Daoy (cell line): ENCODE measurements at places on chromosomes 3 and 15.

GRCh38 chr15:90763366-90764099, 46.4 kb downstream of the BLM start:
- DNase-seq, result no peak

DNA sequence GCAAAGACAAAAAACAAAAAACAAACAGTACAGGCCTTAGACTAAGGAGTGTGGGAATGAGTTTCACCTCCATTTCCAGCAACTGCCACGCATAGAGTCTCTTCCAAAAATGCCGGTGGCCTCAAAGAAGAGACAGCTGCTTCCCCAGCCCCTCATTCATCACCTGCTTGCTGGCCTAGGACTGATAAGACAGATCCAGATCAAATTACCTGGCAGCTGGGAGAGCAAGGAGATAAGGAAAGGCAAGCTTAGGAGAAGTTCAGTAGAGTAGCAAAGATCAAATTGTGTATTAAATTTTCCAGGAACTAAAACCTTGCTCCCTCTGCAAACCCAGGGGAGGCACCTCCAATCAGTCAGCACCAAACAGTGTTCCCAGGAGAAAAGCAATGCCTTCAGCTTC, 325.8 kb upstream of the CTNNB1 start:
- DNase-seq, result no peak

DNA sequence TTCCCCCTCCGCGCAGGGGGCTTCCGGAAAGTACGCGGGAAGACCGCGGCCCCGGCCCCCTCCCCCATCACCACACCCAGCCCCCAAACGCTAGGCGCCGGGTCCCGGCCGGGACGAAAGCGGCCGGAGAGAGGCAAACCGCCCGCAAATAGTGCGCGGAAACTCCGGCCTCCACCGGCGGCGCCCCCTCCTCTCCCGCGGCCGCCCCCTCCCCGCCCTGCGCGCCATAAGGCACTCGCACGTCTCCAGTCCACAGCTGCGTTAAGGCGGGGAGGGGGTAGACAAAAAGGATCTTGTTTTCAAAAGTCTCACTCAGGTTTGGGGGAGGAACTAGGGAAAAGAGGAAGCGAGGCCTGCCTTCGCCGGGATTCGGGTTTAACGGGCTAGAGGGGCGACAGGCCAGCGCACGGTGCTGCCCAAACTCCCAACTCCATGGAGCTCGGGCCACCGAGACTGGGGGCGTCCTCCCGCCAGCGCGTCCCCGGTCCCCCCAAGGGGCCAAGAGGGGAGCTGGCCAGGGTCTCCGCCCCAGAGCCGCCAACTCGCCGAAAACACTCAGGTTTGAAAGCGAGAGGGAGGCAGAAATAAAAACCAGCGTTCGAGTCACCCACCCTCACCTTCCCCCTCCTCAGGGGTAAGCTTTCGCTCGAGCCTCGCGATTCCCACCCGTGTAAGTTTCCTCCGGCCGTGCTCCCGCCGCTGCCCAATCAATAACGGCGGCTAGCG, 1.8 kb downstream of the ANP32A start:
- peak; percentile 45 for DNase-seq

DNA sequence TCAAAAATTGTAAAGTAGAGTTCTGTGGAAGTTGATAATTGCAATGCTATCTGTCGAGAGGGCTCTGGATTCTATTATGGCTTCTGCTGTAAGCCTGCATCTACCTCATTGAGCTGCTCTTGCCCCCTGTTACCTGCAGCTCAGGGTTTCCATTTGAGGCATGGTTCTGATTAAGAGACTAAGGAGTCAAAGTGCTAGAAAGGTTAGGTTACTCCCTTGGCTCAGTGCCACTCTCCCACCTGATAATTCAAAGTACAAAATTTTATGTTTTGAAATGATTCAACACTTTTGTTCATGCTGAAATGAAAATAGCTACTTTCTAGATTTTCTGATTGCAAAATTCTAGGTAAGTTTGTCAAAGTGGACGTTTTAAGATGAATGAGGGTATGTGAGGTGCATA, 220.5 kb upstream of the SATB1 start:
- no peak for DNase-seq

- peak; percentile 60 for DNase-seq
Measured at GRCh38 chr15:40342416-40343320, 1.9 kb upstream of the CCDC9B start.

- no peak for DNase-seq
Measured at GRCh38 chr15:93941697-93942096, 289.7 kb upstream of the MCTP2 start.

GRCh38 chr3:191380001-191380400, 49.7 kb upstream of the UTS2B start:
- no peak for DNase-seq

GRCh38 chr3:58356054-58356453, 23.4 kb downstream of the PXK start:
- DNase-seq, result no peak

- DNase-seq, result no peak
Measured at GRCh38 chr15:78364233-78364632, 24.1 kb downstream of the CRABP1 start.

- peak; percentile 74 for DNase-seq
Measured at GRCh38 chr15:51375966-51376640, 34.6 kb downstream of the GLDN start.

GRCh38 chr3:42033741-42034140, 57.4 kb upstream of the TRAK1 start:
- no peak for DNase-seq

DNA sequence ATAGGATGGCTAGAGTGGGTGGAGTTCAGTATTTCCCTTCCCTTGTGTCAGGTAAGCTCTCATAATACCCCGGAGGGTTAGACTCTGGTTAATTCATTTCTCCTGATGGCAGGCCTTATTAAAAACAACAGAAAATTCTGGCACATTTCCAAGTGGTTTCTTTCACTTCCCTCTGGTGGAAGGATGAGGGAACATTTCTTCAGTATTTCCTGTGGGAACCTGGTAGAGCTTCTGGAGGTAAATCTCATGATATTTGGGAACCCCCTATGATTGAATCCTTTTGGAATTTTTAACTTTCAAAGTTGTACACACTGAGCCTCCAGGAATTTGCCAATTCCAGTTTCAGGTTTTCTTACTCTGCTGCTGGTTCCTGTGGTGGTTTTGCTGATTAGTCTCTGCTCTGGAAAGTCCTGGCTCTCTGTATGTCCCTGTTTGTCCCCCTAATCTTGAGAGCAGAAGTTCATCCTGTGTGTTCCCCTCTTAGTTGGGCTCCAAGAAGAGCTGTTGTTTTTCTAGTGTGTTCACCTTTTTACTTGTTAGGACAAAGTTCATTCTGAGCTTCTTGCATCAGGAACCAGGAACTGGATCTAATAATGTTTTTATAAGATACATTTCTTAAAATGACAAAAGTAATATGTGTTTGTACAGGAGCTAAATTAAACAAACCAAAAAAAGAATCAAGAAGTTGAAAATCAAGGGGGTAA, 12.1 kb downstream of the CHRNA7 start:
- DNase-seq, result peak; percentile 55

GRCh38 chr3:30649572-30650318, 43.3 kb downstream of the TGFBR2 start:
- no peak for DNase-seq

DNA sequence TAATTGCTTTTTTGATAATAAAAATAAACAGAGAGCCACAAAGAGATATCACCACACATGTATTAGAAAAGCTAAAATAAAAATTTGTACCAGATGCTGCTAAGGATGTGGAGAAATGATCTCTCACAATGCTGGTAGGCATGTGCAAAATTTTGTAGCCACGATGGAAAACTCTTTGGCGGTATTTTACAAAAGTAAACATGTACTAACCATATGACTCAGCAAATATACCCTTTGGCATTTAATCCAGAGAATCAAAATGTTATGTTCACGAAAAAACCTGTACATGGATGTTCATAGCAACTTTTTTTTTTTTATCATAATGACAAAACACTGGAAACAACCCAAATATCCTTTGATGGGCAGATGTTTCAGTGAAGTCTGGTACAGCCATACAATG, 261.2 kb downstream of the LPP start:
- DNase-seq, result no peak

DNA sequence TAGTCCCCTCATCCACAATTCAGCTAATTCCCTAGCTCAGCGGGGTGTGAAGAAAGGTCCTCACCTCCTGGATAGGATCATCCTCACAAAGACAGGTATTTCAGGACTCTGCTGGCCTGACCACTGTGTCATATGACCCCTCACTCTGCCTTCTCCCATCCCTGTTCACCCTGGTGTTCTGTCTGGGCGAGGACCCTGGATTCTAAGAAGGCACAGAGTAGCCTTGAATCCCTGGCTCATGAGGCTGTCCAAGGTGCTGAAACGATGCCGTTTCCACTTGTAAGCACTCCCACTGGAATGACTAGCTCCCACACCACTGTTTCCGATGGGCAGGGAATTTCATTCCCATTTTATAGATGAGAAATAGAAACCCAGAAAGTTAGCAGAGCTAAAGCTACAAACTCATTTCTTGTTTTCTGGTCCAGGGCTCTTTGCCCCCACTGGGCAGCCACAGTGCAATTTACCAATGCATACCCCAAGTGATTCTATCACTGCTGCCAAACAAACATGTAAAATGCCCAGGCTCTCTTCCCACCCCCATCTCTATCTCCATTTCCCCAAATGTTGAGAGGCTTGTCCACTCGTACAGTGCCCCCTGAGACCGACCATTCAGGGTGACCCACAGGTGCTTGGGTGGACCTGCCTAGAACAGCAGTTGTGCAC, 83.2 kb downstream of the RAB11A start:
- DNase-seq, result peak; percentile 64

DNA sequence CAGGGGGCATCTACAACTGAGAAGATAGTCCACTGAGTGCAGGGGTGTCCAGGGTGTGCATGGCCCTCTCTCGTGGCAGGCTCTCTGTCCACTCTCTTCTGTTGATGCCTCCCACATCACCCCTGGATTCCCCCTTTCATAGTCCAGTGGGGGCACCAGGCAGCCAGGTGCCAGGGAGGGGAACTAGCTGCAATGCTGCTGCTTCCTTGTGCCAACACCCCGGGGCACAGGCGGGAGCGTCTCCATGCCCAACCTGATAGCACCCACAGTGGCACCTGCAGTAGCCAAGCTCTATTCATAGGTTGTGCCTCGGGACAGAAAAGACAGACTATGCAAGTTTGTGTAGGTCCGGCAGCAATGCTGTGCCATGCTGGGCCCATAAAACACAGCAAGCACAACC, 11.7 kb downstream of the DUOX2 start:
- no peak for DNase-seq

DNA sequence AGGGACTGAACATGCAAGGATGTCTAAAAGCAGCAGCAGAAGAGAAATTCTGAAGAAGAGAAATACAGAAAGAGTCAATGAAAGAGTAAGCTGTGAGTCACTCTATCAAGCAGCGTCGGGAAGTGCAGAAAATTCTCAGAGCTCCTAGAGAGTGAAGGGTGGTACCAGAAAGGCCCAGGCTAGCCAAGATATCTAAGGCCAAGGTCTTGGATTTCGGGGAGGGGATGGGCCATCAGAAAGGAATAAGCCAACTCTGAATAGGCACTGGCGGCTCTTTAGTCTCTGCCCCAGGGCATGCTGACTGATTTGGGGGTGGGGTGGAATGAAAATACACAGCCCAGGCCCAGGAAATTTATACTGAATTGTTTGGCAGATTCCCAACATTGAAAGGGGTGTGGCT, 70.8 kb downstream of the GPR156 start:
- DNase-seq, result no peak

GRCh38 chr3:133503409-133503808, 70.1 kb upstream of the CDV3 start:
- no peak for DNase-seq

DNA sequence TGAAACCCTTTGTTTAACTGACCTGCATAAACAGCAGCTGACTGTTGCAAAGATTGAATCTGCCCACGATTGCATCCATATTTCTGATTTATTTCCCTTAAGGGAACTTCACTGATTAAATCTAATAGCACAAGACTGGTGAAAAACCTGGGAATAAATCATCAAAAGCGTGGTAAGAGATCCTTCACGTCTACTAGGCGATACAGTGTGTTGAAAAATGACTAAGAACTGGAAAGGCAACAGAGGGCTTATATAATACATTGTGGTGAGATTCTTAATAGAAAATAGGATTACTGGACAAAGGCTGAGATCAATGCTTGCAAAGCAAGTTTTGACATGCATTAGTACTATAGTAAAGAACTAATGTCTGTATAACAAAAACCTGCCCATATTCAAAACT, 49.0 kb downstream of the POLQ start:
- DNase-seq, result no peak

- no peak for DNase-seq
Measured at GRCh38 chr3:4029135-4029534, 229.9 kb downstream of the LRRN1 start.

DNA sequence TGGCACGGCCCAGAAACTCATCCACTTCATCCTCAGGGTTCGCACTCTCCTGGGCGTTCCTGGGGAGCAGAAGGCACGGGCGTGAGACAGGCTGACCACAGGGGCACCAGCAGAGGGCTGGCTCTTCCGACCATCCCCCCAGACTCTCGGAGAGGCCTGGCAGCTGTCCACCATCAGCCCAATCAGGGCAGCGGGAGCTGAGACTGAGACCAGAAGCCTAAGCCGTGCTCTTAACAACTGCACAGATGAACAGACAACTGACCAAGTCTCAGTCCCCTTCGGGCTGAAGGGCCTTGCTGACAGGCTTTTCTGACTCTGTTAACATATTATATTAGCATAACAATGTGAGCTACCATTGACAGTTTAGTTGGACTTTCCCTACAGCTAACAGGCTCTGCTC, 118.0 kb downstream of the SEC22A start:
- no peak for DNase-seq

GRCh38 chr15:39741258-39741657, 41.4 kb downstream of the FSIP1 start:
- DNase-seq, result no peak

- DNase-seq, result no peak
Measured at GRCh38 chr3:71487418-71487817, 96.1 kb downstream of the FOXP1 start.

GRCh38 chr15:70802629-70803028, 39.3 kb upstream of the UACA start:
- peak; percentile 75 for DNase-seq

GRCh38 chr3:129031476-129032215, 28.9 kb upstream of the GP9 start:
- no peak for DNase-seq

DNA sequence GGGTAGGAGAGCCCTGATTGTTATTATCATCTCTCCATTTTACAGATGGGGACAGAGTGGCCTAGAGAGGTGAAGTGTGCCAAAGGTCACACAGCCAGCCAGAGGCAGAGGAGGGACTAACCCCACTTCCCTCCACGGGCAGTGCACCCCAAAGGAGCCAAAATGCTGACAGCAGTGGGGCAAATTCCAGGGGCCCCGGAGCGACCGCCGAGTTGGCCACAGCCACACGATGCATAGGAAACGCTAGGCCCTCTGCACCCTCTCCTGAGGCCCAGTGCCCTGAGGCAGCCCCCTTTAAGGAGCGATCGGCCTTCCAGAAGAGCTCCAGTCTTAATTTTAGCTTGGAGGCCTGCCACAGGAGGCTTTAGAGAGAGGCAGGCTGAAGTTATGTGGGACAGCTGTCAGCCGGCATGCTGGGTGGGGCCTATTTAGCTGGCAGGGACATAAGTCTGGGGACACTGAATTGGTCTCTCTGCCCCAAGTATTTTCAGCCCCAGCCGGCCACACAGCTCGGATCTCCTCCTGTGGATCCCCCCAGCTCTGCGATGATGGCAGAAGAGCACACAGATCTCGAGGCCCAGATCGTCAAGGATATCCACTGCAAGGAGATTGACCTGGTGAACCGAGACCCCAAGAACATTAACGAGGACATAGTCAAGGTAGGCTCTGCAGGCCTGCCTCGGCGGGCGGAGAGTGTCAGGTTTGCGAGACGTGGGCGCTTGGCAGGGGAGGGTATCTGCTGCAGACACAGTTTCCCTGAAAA, at the start of gene CAV3:
Gene CAV3 (plus strand): TSS at position 471 of the 763 bp plus-strand sequence. CDS start 75 bp downstream, at position 546.
- DNase-seq, result no peak
